CD4-positive, alpha-beta T cell treated with Interleukin-2 at 100 ng/mL for 4 hours (primary cell): ENCODE measurements at places on chromosomes 2 and 18.

DNA sequence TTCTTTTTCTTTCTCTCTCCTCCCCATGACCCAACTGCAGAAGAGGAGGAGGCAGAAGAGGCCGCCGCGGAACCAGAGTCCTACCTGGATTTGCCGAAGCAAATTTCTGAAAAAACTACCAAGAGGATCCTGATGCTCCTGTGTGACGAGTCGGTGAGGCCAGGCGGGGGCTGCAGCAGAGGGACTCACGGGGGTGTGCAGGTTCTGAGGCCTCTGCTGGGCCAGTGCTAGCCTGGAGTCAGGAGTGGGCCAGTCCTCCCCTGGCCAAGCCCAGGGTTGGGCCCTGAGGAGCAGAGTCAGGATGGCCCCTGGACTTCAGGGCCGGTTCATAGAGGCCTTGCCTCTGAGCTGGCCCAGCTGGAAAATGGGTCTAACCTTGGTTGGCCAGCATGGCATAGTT lies 29.3 kb downstream of the OTOF start:
- no peak for DNase-seq

DNA sequence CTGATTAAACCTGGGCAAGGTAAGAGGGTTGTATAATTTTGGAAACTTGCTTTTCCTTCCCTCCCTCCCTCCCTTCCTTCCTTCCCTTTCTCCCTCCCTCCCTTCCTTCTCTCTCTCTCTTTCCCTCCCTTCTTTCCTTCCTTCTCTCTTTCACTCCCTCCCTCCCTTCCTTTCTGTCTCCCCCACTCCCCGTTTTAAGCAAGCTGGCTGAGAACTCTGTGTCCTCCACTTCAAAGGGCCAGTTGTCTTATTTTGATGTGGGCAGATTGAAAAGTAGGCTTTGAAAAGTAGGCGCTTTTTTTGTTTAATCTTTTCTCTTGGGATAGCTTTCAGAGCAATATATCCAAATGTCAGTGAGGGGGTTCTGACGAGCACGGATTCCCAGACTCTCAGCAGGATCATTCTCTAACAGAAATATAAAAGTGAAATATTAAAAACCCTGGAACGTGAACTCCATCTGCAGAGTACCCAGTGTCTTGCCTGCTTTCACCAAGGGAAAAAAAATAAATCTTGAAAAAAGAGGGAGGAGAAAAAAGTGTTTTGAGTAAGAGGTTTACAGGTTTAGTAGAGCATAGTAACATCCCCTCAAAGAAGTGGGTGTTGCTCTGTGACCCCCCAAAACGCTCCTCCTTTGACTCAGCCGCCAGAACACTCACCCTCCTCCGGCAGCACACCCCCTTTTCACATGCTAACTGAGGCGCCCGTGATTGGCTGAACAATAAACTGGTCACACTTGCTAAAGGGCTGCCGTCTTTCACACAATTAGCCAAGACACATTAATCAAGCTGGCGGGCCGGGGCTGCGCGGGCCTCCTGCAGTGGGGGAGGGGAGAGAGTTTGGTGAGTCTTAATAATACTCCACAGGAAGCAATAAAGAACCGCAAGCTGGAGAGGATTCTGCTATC lies 52.2 kb downstream of the CDK15 start:
- no peak for DNase-seq

GRCh38 chr18:14784133-14784532 lies 36.2 kb downstream of the ANKRD30B start:
- no peak for DNase-seq

- no peak for DNase-seq
Observed at GRCh38 chr2:11310212-11310611, 34.2 kb downstream of the ROCK2 start.

DNA sequence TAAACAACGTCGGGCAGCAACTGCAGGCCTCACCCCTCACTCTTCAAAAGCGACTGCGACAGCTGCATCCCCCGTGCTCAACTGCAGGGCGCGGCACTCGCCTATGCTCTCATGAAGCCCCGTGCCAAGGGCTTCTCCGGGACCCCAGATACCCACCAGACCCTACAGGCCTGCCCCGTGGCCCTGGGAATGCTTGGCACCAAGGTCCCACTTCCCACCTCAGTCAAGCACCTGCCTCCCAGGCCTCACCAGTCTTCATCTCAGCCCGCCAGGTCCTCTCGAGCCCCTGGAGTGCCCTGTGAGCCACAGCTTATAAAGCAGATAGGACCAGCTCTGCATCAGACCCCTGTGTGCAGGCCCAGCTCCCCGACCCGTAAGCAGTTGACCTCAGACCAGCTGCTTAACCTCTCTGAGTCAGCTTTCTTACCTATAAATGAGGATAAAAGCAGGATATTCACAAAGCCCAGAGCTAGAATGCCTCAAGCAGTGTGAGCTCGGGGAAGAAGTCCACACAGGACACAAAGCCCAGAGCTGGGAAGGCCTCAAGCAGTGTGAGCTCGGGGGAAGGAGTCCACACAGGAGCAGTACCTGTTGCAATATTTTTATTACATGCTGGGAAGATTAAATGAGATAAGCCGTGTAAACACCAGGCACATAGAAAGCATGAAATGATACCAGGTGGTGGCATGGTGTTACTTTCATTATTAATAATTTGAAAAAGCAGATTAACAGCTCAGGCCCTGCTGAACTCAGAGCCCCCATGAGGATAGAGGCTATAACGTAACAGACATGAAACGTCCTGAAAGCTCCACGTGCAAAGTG lies 96.9 kb downstream of the HDAC4 start:
- no peak for DNase-seq

DNA sequence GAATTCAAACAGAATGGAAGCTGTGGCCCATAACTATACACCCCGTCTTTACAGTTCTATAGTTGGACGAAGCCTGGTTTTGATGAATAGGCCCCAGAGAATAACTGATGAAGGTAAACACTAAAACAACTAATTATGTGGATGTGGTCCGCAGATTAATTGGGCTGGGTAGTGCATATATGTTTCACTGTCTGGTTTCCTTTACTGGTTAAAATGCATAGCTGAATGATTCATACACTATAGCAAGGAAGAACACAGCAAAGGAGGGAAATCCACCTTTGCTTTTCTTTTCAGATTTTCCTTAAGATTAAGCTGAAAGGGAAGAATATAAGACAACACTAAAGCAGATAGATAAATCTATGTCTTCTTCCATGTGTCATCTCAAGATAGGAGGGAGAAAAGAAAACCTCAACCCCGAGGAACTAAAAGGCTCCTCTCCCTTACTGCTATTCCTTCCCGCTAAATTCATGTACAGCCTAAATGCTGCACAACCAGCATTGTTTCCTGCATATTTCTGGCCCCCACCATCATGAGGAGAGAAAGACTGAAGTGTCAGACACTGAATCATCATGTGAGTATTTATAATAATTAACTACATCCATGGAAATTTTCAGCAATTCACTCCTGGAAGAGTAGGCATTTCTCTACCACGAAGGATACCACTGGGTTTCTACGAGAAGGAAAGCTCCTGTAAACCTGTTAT lies 297.1 kb upstream of the CCDC68 start:
- no peak for DNase-seq

DNA sequence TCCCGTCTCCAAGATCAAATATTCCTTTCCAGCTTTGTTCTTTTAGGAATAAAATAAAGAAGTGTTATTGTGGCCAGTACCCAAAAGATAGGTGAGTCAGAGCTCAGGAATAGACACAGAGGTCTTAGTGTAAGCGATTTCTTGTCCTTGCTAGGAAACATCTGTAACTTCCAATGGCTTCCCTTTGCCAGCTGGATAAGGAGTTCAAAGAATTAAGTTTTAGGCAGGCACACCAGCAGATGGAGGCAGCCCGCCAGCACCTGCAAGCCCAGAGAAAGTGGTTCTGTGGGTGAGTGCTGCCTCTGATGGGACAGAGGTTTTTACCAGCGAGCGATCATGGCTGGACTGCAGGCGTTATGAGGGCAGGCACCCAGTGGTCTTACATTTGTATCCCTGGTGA lies 125.4 kb downstream of the MGAT5 start:
- no peak for DNase-seq

- no peak for DNase-seq
Observed at GRCh38 chr2:47501374-47502200, 98.6 kb downstream of the MSH2 start.

DNA sequence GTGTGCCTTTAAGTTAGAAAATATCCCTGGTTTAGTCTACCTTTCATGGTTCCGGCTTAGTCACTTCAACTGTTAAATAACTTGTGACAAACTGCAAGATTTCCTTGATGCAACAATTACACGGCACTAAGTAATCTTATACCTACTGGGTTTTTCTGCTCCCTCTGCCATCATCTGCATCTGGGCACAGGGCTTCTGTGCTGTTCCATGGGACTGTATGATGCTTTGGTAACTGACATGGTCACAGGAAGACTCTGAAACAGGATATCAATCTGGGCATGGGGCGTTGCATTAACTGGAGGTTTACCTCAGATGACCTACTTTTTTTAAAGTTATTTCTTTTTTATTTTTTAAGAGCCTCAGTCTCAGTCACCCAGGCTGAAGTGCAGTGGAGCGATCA lies 365.4 kb downstream of the SS18 start:
- DNase-seq, result no peak

DNA sequence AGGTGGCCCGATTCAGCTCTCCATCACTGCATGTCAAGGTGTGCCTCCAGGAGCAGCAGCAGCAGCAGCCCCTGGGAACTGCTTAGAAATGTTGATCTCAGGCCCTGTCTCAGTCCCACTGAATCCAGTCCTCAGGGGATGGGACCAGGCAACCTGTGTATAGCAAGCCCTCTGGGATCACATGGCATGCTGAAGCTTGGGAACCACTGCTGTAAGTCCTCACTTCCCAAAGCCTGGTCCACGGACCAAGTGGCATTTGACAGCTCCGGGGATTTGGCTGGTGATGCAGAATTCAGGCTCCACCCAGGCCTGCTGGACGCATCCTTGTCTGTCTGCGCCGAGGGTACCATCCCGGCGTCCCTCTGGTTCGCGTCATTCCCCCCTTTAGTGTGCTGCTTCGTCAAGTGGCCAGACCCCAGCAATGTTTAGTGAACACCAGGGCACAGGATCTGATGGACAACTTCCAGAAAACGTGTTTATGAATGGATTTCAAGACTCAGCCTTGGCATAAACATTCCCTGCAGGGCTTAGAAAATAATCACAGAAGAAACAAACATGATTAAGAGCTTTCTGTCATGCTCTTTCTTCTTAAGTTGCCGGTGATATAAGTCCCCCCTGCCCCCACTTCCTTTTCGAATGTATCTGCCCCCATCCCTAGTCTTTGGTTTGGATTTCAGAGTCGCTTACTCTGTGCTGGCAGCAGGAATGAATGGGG lies 234.0 kb downstream of the GBX2 start:
- DNase-seq, result no peak

GRCh38 chr2:184824597-184824996 lies 226.3 kb downstream of the ZNF804A start:
- DNase-seq, result no peak

DNA sequence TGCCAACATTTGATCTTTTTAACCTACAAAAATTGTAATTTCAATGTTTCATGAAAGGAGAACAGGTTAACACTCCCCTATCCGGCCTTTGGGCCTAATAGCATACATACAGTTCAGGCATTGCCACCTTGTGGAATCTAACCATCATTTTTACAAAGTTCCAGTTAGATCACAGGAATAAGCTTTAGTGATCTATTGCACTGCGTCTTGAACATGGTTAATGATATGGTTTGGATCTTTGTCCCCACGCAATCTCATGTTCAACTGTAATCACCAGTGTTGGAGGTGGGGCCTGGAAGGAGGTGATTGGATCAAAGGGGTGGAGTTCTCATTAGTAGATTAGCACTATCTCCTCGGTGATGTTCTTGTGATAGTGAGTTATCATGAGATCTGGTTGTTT lies 58.2 kb upstream of the NEUROD1 start:
- no peak for DNase-seq
